ENCODE measurements at places on chromosomes 1 and 21.

GRCh38 chr1:228867108-228867950 is 132.1 kb downstream of the RHOU start:
- DNase-seq, result no peak

- no peak for DNase-seq
Observed at GRCh38 chr21:45169001-45169400, 94.6 kb downstream of the ADARB1 start.

- DNase-seq, result no peak
Observed at GRCh38 chr1:114262337-114262736, 108.7 kb upstream of the SYT6 start.

DNA sequence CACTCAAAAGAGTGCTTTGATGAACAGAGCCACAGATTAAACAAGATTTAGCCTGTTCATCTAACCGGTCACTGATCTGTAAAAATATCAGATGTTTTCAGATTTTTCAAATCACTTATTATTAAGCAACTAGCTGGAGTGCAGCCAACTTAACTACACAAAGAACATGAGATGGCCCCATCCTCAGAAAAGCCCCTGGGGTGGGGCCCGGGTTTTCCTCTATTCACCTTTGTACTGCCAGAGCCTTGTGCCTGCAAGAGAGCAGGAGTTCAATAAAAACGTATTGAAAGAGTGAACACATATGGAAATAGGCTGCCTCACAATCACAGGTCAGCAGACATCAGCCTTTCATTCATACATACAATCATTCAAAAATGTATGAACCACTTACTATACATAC is 516.1 kb downstream of the OMA1 start:
- DNase-seq, result no peak

DNA sequence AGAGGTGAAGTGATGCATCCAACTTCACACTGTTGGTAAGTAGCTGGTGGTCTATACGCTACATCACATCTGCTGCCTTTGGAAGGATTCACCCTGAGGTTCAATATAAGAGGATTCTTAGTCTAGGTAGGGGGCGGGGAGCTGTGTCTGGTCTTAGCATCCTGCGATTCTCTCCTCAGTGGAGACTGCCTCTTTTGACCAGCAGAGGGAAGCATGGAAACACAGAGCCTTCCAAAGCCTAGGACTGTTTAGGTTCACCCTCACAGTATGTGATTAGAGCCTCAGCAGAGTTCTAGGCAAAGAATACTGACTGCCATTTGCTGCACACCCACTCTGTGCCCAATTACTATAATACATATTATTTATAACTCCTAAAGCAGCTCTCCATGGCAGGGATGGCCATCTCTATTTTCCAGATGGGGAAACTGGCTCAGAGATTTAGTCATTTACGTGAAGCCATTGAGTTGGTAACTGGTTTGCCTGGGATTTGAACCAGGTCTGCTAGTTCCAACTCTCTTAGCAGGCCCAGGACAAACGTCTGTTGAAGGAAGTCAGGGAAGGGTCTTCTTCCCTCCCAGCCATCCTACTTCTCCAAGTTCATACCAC is 28.9 kb upstream of the EFCAB14 start:
- DNase-seq, result no peak

DNA sequence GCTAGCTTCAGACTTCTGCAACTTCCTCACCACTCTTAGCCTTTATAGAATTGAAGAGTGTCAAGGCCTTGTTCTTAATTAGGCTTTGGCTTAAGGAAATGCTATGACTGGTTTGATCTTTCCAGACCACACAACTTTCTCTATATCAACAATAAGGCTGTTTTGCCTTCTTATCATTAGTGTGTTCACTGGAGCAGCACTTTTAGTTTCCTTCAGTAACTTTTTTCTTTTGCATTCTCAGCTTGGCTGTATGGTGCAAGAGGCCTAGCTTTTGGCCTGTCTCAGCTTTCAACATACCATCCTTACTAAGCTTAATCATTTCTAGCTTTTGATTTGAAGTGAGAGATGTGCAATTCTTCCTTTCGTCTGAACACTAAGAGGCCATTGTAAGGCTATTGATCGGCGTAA is 8.6 kb downstream of the PRKACB start:
- DNase-seq, result no peak

- peak; percentile 21 for DNase-seq
Observed at GRCh38 chr1:209207126-209207700, 376.3 kb upstream of the CAMK1G start.

GRCh38 chr21:33067457-33067856 is 2.5 kb upstream of the OLIG1 start:
- DNase-seq, result no peak

DNA sequence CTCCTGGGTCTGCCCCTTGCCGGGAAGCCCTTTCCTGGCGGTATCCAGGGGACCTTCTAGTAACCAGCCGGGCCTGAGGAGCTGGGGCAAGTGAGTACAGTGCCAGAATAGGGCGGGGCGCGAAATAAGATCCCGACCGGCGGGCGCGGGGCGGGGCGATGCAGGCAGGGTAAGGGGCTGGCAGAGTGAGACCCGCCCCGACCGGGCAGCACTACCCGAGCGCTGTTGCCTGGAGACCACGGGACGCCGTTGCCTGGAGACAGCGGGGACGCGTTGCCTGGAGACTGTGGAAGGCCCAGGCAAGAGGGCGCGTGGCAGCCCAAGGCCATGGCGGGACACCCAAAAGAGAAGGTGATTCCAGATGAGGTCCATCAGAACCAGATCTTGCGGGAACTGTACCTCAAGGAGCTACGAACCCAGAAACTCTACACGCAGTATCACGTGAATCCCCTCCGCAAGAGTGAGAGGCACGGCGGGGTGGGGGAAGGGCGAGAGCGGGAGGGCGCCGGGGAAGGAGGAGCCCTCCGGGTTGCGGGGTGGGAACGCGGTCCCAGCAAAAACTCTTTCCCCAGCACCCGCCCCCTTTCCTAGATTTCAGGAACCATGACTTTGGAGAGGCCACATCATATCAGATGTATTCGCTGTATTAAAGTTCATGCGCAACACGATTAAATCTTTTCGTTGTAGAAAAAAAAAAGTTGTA is 24.3 kb downstream of the EBNA1BP2 start:
- peak; percentile 22 for DNase-seq

- DNase-seq, result no peak
Observed at GRCh38 chr21:45078877-45079281, 4.5 kb downstream of the ADARB1 start.

Data from substantia nigra (tissue), 51 donors.